Stimulated activated CD4-positive, alpha-beta T cell treated with anti-CD3 and anti-CD28 coated beads, TNF-alpha, amount 100 ng/mL, for 1 hour (primary cell): ENCODE measurements at places on chromosomes 3 and 15.

DNA sequence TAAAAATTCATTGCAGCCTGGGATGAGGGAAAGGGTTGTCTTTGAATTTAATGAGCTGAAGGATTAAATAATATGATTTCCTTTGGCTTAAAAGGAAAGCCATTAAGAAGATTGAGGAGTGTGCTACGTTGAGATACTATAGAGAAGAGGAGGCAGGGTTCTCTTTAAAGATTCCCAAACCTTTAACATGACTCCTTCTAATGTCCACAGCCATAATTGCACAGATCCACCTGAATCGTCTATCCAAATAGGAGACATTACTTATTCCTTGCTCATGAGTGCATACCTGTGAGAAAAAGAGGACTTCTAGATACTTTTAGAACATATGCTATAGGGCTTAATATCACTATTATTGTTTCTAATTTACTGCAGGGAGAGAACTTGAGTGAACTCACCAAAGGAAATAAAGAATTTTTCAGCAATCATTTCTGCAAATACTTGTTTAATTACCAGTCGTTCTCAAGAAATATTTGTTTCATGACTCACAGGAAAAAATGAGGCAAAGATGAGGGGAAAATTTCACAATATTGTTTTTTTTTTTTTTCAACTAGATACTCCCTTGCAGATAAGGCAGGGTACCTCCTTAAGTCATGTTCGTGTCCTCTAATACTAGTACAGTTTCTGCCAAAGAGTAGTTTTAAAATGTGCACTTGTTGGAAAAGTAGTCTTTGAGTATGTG is 8.9 kb upstream of the SUCNR1 start:
- DNase-seq, result no peak

DNA sequence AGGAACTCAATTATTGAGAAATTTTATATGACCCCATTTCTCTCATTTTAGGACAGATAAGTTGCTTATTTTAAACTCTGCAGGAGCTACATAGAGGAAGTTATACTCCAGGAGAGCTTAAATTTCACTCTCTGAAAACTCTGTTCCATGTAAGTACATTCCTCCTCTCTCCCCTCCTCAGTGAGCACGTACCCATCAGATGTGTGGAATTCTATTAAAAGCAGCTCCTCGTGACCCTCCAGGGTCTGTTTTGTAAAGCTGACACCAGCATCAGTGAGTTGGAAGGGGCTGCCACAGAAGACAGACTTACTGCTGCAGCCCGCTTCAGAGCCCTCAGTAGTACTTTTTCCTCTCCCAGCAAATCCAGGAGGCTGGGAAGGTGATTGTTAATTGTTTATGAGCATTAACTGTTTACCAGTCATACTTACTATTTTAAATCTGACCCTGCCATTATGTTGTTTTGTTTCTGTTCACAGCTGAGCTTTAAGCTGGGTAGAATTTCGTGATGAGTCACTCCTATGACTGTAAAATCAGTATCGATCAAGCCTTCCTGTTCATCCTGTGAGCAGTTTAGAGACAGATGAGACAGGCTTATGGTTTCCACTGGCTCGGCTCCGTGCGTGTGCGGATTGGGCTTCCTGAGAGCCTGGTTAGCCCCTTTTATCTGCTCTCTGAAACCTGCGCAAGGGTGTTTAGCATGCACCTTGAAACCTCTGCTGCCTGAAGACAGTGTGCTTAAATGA is 20.4 kb downstream of the IGF1R start:
- DNase-seq, result no peak

DNA sequence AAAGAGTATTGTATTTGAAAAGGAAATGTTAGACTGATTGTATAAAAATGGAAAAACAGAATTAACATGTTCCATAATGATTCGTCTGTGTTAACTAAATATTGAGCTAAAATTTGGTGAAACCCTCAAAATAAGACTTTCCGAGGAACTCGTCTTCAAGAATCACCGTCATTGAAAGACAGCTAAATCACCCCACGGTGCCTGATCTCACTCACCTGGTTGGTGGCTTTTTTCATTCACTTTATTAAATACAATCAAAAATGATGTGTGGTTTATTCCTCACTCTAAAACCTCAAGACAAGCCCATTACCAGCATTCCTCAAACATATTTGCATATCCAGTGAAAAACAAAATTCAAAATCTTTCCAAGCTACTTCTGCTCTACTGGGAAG is 153.9 kb downstream of the FOXP1 start:
- DNase-seq, result no peak

- DNase-seq, result no peak
Measured at GRCh38 chr15:73264881-73265280, 103.9 kb downstream of the HCN4 start.

DNA sequence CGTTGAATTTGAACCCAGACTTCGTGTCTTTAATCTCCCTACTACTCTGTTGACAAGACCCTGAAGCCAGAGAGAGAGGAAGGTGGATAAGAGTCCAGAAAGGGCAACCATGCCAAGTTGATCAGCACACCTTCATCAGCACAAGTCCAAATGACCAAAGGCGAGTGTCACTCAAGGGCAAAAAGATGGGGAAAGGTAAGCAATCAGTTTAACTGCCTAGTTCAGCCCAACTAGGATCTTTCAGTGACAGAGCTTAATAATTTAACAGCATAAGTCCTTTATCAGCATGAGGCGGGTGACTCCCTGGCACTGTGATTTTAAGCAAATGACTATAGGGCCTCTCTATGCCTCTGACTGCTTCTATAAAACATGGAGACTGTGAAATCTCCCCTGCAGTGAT is 6.2 kb downstream of the SUCLG2 start:
- no peak for DNase-seq

DNA sequence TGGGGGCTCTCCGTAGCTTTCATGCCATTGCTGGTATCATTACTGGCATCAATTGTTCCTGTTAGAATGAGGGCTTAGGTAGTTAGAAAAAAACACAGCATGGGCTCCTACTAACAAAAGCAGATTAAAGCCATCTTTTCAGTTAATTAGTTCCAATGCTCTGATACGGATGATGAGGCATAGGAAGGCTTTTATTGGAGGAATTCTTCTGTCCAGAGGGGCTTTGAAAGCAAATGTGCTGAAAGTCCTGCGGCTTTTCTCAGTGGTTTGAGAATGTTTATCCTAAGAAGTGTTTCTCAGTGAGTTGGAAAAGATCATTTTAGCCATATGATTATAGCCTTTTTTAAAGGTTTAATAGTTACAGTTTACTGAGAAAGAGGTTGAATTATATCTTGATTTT is 198.5 kb downstream of the THSD4 start:
- DNase-seq, result no peak

DNA sequence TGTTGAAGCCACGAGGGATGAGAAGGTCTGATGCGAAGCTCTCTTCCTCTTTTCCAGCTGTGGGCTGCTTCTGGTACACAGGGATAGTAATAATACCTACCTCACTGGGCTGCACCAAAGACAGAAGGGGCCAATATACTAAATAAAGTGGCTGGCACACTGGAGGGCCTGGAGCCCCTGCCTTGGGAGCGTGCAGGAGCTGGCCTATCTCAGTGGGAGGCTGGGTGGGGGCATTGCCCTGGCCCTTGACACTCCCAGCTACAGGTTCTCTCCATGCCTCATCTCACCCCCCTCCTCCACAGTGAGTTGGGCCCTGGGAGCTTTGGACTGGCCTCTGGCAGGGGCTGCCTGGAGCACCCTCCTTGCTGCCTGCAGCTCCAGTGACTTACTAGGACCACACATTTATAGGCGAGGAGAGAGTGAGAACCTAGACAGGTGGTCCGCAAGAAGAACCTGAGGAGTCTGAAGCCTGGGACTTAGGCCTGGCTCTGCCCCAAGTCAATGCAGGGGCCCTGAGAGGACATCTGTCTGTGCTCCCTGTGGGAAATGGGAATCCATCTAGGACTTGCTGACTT is 1.6 kb downstream of the NOX5 start:
- no peak for DNase-seq
